ENCODE measurements at places on chromosomes 12 and 14.

DNA sequence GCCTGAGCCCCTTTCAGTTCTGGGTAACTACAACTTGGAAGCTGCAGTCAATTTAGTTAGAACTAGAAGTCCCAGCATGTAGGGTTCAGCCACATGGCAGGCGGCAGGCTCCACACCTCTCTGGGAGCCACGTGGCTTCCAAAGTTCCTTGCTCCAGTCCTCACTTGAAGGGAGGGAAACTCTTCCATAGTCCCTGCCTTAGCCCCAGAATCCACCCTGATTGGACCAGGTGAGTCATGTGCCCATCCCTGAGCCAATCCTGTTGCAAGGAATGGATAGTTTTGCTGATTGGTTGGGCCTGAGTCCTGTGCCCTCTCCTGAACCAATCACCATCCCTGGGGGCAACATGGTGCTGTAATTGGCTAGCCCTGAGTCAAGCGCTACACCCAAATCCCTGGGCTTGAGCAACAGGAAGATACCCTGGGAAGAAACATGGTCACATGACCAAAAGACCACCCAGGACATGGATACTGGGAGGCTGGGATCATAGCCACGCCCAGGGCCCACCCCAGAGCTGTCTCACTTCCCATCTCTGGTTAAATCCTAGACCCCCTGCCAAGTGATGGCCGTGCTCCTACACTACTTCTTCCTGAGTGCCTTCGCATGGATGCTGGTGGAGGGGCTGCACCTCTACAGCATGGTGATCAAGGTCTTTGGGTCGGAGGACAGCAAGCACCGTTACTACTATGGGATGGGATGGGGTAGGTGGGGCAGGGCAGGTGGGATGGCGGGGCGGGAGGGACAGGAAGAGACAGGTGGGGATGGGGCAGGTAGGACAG is 154.7 kb downstream of the ADGRD1 start:
- DNase-seq: no peak

DNA sequence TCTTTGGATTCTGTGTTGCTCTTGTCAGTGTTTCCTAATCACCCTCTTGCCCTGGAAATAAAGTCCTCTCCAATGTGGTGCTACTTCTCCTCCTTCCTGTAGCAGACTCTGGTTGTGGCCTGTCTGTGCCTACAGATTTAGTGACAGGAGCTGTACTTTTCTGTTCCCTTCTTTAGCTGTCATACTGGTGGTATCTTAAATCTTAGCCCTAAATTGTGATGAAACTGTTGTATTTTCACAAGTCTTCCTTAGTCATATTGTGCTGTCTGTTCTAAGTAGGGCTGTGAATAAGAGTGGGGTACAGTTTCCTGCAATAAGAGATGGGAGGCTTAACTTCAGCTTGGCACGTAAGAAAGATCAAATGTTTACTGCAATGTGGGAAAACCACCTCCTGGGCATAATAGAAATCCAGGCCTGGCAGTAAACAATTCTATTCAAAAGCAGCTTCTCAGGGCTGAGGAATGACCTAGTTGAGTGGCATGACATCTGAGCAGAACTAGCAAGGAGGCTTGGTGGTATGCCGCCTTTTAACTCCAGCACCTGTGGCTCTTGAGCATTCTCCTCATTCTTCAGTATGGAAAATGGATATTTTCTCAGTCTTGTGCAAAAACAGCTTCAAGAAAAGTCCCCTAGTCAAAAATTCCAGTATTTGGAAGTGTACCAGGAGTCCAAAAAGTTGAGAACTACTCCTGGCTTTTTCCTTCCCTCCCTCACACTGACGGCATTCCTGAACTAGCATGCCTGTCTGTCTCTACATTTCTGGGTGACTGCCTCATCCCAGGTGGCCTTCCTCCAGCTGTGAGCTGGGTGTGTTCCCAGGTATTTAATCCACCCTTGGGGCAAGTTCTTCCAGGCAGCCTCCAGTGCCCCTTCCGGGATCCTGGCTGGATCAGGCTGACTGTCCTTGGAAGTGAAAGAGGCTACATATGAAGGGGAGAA is 19.5 kb downstream of the ANO6 start:
- DNase-seq: no peak

GRCh38 chr12:68673788-68674187 is 13.0 kb upstream of the NUP107 start:
- DNase-seq: no peak

DNA sequence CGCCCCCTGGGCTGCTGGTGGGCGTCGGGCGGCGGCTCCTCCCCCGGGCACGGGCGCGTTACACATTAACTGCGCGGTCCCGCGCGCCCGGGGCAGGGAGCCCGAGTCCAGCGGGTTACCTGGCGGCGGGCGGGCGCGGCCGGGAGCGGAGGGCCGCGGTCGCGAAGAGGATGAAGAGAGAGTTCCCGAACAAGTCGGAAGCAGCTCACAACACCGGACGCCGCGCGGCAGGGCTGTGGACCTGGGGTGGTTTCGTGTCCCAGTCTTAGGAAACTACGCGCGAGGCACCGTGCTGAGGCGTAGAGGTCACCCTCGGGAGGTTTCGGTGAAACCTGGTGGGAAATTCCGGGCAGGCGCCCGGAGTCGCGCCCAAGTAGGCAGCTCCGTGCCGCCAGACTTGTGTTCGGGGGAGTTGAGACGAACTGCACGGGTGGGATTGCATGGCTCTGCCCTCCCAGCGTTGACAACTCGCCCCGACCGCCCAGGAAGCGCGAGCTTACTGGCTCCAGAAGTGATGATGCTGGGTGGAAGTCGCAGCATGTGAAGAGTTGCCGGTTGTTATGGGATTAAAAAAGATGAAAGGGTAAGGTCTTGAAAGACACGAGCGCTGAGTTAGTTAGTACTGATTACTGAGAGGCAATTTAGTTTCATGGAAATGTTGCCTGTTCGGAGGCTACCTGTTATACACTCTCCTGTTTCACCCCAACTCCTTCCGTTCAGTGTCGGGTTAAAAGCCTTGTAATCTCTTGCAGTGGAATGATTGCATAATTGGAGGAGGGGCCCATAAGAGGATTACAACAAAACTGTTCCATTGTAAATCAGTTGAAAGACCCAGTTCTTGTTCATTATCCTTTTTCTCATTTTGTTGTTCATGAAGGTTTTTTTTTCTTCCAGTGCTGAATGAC is 879 bp downstream of the RAB3IP start:
- DNase-seq: peak; percentile 24

GRCh38 chr14:93956514-93957332 is 19.6 kb downstream of the ASB2 start:
- DNase-seq: no peak

GRCh38 chr14:99822800-99823455 is 29.7 kb downstream of the EML1 start:
- DNase-seq: no peak

GRCh38 chr12:18754124-18754707 is 16.3 kb downstream of the CAPZA3 start:
- no peak for DNase-seq

- no peak for DNase-seq
Measured at GRCh38 chr14:36834293-36834692, 172.6 kb downstream of the PAX9 start.

DNA sequence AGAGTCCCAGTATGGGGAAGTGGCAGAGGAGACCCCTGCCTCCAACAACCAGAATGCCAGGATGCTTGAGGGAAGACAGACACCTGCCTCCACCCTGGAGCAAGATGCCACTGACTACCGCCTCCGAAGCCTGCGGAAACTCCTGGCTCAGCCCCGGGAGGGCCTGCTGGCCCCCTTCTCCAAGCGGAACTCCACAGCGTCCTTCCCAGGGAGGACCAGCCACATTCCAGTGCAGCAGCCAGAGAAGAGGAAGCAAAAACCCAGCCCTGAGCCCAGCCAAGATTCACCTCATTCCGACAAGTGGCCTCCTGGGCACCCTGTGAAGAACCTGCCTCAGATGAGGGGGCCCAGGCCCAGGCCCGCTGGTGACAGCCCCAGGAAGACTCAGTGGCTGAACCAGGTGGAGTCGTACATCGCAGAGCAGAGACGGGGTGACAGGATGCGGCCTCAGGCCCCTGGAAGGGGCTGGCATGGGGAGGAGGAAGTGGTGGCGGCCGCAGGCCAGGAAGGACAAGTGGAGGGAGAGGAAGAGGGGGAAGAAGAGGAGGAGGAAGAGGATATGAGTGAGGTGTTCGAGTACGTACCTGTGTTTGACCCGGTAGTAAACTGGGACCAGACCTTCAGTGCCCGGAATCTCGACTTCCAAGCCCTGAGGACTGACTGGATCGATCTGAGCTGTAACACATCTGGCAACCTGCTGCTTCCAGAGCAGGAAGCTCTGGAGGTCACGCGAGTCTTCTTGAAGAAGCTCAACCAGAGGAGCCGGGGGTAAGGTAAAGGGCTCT is 93.7 kb downstream of the B4GALNT3 start:
- DNase-seq: no peak

- no peak for DNase-seq
Measured at GRCh38 chr12:59414051-59414450, 181.8 kb upstream of the SLC16A7 start.

DNA sequence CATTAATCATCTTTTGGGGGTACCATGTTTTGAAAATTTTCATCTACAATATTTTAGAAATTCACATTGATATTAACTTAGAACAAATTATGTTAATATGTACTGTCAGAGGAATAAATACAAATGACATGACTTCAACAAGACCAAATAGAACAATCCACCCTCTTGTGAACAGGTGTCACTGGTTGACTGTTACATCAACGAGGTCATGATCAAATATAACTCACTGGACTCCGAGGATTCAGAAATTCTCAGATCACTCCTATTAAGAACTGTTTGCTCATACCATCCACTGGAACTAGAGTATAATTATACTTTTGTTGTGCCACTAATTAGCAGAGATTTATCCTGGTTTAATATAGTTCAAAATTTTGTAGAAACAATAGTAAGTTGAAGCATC is 318.8 kb downstream of the PRKD1 start:
- DNase-seq: no peak

Data from SIG-M5 (cell line).